ENCODE measurements at places on chromosomes 3 and 15. TPM values are rescaled to one million over a fixed set of nuclear protein-coding genes. Genes with fewer than 3 reads are reported as not detected.

The SLC35A5 gene
- 48.7 TPM for total RNA-seq

The CACNA2D2 gene
- total RNA-seq: 0.12 TPM

The TERB2 gene
- total RNA-seq: not detected

The SPSB4 gene
- total RNA-seq: not detected

The CADM2 gene
- 0.12 TPM for total RNA-seq

The LTK gene
- 0.32 TPM for total RNA-seq

The CACNA2D3 gene
- 2.4 TPM for total RNA-seq

The DUOX2 gene
- 0.12 TPM for total RNA-seq

The ENTPD3 gene
- 0.12 TPM for total RNA-seq

The CILP gene
- total RNA-seq: 2.8 TPM

The CFAP91 gene
- total RNA-seq: 0.73 TPM

The GRAMD2A gene
- 0.32 TPM for total RNA-seq

The BTLA gene
- total RNA-seq: not detected

The ARHGAP11A gene
- total RNA-seq: 7.2 TPM

Measured in hair follicle dermal papilla cell (primary cell).